ENCODE measurements at places on chromosomes 7 and 10.

DNA sequence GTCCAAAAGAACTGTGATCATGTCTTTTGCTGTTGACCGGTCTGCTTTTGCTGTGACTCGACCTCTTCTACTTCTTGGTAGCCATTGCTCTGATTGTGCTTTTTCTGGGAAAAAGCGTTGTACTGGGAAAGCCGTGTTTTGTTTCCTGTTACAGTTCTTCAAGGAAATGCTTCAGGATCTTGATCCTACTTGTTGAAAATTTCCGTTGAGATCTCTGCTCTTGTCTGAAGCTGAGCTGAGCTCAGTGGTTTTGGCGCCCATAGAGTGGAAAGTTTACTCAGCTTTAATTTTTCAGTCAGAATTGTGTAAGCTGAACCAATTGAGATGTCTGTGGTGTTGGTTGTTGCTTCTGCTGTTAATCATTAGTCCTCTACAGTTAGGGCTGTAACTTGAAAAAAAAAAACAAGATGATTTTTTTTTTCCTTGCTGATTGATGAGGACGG, 302.2 kb downstream of the CCDC3 start:
- DNase-seq: no peak

DNA sequence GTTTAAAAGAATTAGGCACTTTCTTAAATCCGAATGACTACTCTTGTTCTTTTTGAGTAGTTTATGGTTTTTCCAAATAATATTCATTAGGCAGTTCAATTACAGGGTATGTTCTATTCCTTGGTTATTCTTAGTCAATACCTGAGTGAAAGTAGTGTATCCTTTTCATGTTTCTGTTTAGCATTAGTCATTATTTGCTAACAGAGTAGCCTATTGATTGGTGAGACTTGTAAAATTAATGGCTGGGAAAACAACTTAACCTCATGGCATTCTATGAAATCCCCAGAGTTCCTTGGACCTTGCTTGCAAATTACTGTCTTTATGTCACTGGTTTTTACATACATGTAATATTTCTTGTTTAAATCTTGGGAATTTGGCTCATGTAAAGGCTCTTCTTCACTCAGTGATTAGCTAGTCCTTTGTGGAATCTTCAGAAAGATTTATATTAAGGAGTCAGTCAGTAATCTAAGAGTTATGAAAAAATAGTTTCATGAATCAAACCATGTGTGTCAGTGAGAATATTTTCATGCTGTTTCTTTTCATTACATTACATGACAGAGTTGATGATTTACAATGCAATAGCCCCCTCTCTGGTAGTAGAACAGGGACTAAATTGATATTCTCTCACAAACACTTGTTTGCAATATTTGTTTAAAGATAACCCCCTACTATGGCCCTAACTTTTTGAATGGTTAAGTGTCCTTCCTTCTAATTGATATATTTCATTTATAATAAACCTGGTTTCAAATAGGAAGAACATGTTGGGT, 81.5 kb upstream of the LRRTM3 start:
- no peak for DNase-seq

GRCh38 chr10:44390585-44391072, 5.7 kb upstream of the CXCL12 start:
- DNase-seq: no peak

DNA sequence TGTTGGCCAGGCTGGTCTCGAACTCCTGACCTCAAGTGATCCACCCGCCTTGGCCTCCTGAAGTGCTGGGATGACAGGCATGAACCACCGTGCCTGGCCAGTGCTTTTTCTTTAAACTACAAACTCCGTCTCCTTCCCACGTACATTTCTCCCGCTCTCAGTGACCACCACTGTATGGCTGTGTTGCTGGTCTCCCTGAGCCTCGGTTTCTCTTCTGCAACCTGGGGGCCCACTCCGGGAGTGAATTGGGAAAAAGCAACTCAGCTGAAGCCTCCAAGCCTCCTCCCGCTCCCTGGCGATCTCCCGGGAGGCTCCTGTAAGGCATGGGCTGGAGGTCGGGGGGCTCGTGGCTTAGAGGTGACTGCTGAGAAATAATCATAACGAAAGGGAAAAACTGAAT, 136.3 kb downstream of the ELFN1 start:
- no peak for DNase-seq

- DNase-seq: no peak
Measured at GRCh38 chr7:23653942-23654341, 26.1 kb upstream of the FAM221A start.

GRCh38 chr10:71268247-71268691, 50.8 kb upstream of the SLC29A3 start:
- no peak for DNase-seq

DNA sequence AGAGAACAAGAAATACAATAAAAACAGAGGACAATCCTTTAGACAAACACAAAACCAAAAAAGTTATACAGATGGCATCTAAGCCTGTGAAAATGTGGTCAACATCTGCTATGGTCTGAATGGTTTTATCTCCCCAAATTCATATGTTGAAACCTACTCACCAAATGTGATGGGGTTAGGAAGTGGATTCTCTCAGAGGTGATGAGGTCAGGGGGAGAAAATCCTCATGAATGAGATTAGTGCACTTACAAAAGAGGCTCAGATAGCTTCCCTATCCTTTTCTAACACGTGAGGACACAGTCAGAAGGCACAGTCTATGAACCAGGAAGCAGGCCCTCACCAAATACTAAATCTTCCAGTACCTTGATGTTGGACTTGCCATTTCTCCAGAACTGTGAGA, 147.8 kb upstream of the GPR22 start:
- no peak for DNase-seq

DNA sequence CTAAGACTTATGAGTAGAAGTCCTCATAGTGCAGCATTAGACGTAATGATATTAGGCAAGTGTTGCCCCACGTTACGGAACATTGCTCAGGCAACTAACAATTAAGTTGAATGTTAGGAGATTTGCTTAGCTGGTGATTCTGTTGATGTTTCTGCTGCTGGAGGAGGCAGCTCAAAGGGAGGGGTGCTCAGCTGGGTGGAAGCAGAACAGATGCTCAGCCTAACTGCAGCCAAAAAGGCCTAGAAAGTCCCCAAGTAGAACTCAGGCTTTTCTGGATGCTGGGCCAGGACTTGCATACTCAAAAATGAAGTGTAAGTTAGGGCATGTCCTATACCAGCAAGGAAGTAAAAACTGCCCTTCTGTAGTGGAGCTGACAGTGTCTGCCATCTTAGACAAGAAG, 201.4 kb downstream of the ADRA2A start:
- DNase-seq: no peak

DNA sequence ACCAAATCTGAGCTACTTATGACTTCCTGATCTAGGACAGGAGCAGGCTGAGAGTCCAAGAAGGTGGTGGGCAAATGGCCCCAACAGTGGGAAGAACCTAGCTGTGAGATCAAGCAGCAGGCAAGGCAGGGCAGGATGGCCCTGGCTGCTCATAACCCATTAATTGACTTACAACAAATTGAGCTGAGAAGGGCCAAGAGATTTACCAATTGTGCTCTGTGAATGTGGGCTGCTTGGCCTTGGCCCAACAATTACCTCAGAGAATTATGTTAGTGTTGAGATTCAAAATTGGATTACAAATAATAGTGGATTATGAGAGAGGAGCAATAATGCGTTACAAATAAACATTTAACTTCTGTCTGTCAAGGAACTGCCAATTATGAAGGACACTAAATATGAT, 956.5 kb downstream of the KCNMA1 start:
- no peak for DNase-seq

GRCh38 chr10:107340326-107340725, 175.8 kb upstream of the SORCS1 start:
- DNase-seq: no peak

DNA sequence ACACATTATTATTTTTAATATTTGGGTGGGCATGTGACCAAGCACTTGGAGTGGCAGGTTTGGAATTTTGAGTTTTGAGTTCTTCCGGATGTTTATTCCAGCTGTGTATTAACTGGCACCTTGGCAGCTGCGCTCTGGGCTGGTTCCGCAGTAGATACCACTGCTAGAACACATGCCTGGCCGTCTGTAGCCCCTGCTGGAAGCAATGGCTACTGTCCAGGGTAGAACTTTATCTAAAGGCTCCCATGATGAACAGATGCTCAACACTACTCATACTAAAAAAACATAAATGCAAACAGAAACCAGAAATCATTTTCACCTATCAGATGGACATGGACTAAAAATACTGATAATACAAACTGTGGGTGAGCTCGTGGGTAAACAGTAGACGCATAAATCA, 19.4 kb upstream of the SH3PXD2A start:
- DNase-seq: no peak

DNA sequence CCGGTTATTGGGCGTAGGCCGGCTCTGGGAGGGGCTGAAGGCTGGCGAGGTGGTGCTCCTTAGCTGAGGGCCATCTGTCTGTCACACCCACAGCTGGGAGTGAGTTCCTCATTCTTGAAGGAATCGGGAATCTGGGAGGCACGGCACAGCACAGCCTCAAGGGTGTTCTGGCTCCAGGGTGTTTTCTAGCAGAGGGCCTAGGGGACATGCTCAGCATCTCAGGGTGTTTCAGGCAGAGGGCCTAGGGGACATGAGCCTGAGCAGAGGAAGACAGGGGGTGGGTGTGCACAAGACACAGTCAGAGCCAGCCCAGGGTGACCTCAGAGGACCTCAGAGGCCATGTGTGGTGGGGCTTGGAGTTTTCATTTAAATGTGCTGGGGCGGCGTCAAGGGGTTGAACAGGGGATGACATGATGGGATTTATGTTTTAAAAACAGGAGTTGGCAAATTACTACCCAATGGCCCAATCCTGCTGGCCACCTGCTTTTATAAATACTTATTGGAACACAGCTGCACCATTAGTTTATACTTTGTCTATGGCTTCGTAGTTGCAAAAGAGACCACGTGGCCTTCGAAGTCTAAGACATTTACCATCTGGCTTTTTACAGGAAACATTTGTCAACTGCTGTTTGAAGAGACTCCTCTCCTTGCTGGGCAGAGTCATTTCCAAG, 121.6 kb downstream of the PRKAG2 start:
- no peak for DNase-seq

- no peak for DNase-seq
Measured at GRCh38 chr10:13614530-13615332, 28.0 kb downstream of the PRPF18 start.

DNA sequence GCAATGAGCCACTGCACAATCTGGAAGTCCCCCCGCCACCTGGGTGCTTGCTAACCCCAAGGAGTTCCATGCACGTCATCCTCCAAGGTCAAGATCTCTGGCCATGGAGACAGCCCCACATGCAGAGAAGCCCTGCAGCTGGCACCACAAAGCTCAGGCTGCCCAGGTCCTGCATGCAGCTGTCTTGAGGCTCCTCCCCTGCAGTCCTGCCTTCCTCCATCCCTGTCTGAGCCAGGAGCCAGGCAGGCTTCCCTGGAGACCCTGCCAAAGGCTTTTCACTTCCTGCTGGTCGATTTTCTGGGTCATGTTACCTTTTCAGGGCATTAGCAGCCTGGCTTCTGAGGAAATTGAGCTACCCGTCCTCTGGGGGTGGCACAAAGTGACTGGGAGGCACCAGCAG, 12.5 kb upstream of the TMEM72 start:
- no peak for DNase-seq

GRCh38 chr7:6416516-6417145, 31.1 kb downstream of the DAGLB start:
- no peak for DNase-seq

- peak; percentile 51 for DNase-seq
Measured at GRCh38 chr7:35725280-35725680, 30.3 kb upstream of the HERPUD2 start.

GRCh38 chr10:114825513-114826253, 4.1 kb downstream of the FHIP2A start:
- DNase-seq: no peak

- no peak for DNase-seq
Measured at GRCh38 chr10:44771233-44771995, 139.7 kb upstream of the TMEM72 start.

GRCh38 chr10:8233832-8234259, 179.4 kb downstream of the GATA3 start:
- DNase-seq: no peak

GRCh38 chr10:1180836-1181235, 124.7 kb downstream of the WDR37 start:
- no peak for DNase-seq

GRCh38 chr7:26201247-26202018, at the start of gene CBX3:
Gene CBX3, plus strand, starts transcription at chr7:26201745. Its CDS starts 1,254 bp downstream, at chr7:26202999.
- DNase-seq: peak; percentile 88

- no peak for DNase-seq
Measured at GRCh38 chr10:77417806-77418640, 219.6 kb downstream of the KCNMA1 start.

- no peak for DNase-seq
Measured at GRCh38 chr7:96959135-96959534, 46.2 kb upstream of the DLX6 start.

- no peak for DNase-seq
Measured at GRCh38 chr7:115005953-115006352, 84.1 kb downstream of the MDFIC start.

GRCh38 chr10:95273393-95274312, 17.1 kb downstream of the PDLIM1 start:
- DNase-seq: no peak

GRCh38 chr7:141838581-141838980, 2.7 kb downstream of the PRSS37 start:
- no peak for DNase-seq

- no peak for DNase-seq
Measured at GRCh38 chr10:16632996-16633395, 111.3 kb upstream of the C1QL3 start.

GRCh38 chr10:100637785-100638184, 102.0 kb downstream of the HIF1AN start:
- DNase-seq: no peak

DNA sequence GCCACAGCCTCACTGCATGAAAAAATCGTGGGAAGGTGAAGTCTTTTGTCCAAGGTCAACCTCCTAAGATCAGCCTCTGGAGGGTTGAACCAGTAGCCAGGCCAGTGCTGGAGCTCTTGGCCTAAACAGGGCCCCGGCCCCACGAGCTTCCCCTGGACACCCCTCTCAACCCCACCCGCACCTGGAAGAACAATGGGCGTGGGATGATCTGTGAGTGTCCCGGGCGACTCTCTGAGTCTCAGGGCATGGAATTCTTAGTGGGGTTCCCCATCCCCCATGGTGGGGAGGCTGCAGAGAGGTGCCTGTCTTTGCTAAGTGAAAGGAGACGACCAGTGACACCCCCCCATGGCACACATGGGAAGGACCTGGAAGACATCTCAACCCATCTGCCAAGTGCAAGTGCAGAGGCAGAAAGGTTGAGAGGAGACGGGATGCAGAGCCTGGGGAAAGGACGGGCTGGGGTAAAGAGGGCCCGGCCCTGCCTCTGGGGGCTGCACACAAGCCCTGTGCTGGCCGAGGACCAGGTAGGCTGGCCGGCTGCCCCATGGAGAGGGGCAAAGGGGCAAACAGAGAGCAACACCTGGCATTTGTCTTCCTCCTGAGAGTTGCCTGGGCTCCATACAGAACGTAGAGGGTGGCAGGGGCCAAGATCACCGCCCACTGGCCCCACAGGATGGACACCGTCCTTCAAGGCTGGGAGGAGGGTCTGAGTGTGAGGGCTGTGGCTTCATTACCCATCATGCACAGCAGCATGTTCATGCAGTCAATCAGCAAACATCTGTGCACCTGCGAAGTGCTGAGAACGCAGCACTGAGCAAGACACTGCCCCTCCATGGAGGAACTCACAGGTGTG, 163.0 kb upstream of the PPP2R2D start:
- DNase-seq: no peak
